ENCODE measurements at places on chromosomes 7 and 10. TPM values are rescaled to one million over a fixed set of nuclear protein-coding genes. Genes with fewer than 3 reads are reported as not detected.
A peak's percentile ranks its signal among the peaks of the same experiment; 100 is the strongest.

- H3K4me1 ChIP-seq: no peaks in the 10 kb centered on the region
- H3K4me3 ChIP-seq: no peak overlapping the region
- no peaks in the 10 kb centered on the region for H3K36me3 ChIP-seq
- DNase-seq: no peak
- no peaks in the 10 kb centered on the region for H3K27me3 ChIP-seq
Observed at GRCh38 chr10:16843252-16843870, 26.1 kb upstream of the RSU1 start.

NODAL gene
- total RNA-seq: not detected

LEP gene
- total RNA-seq: not detected

- H3K27me3 ChIP-seq: no peaks in the 10 kb centered on the region
- peak; percentile 8 for DNase-seq
- H3K27ac ChIP-seq: no peak overlapping the region
- H3K36me3 ChIP-seq: no peaks in the 10 kb centered on the region
- no peak overlapping the region for H3K4me3 ChIP-seq
Observed at GRCh38 chr10:132862485-132863420, 76.8 kb upstream of the NKX6-2 start.

GAD2 gene
- not detected for total RNA-seq
